ENCODE measurements at places on chromosomes 13 and 19. TPM values are rescaled to one million over a fixed set of nuclear protein-coding genes. Genes with fewer than 3 reads are reported as not detected.

The MAP4K1 gene
- 2.8 TPM for total RNA-seq

The CLASRP gene
- 132 TPM for total RNA-seq

- no peaks in the 10 kb centered on the region for H3K27me3 ChIP-seq
- no peaks in the 10 kb centered on the region for H3K36me3 ChIP-seq
- no peaks in the 10 kb centered on the region for H3K4me1 ChIP-seq
- H3K4me3 ChIP-seq, result no peak overlapping the region
Measured at GRCh38 chr13:113627136-113627535, 30.9 kb downstream of the ATP4B start.

- no peak overlapping the region for H3K27ac ChIP-seq
- H3K27me3 ChIP-seq, result no peaks in the 10 kb centered on the region
- H3K4me1 ChIP-seq, result no peaks in the 10 kb centered on the region
- no peak overlapping the region for H3K4me3 ChIP-seq
- no peaks in the 10 kb centered on the region for H3K36me3 ChIP-seq
Measured at GRCh38 chr13:46541210-46541609, 11.8 kb upstream of the LRCH1 start.

DNA sequence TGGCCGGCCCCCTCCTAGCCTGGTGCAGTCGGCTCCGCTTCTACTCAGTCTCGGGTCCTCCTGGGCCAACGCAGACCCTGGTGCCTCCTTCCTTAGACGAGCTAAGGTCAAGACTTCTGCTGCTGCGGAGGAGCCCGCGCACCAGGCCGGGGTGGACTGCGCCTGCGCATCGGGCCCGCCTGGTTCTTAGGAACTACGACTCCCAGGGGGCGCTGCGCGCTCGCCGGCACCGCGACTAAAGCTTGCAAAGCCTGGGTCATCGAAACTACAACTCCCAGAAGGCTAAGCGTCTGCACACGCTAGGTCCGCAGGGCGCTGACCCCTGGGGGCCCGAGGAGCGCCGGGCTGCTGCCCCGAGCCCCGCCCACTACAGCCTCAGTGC is at the start of gene ZNF835:
Gene ZNF835 (minus strand): TSS at position 145 of the 382 bp plus-strand sequence. CDS start 6,559 bp downstream, outside the sequence.
- H3K4me1 ChIP-seq, result peaks cover 6% of the 10 kb centered on the region
- H3K27ac ChIP-seq, result no peak within 1 kb of the TSS
- H3K27me3 ChIP-seq, result no peaks in the 10 kb centered on the region
- no peaks in the 10 kb centered on the region for H3K36me3 ChIP-seq
- DNase-seq, result peak; percentile 98

GRCh38 chr19:2274931-2275535 is 6.9 kb downstream of the PEAK3 start:
- peak overlapping the region; percentile 53 for H3K27ac ChIP-seq
- H3K36me3 ChIP-seq, result no peaks in the 10 kb centered on the region

Data from testis (tissue), 5 donors.